Regular cardiac myocyte (primary cell): ENCODE measurements at places on chromosomes 3 and 15. TPM values are rescaled to one million over a fixed set of nuclear protein-coding genes. Genes with fewer than 3 reads are reported as not detected.

The CCR4 gene
- total RNA-seq, result under 0.01 and 0.85 TPM in 2 replicates

The USP19 gene
- 42.8 and 47.7 TPM in 2 replicates for total RNA-seq

The KCNMB2 gene
- total RNA-seq, result not detected in 2 replicates

The ALDH1L1 gene
- 2.1 and 4.8 TPM in 2 replicates for total RNA-seq

The ALDH1A3 gene
- total RNA-seq, result 168 and 287 TPM in 2 replicates

The RPL32 gene
- total RNA-seq, result 677 and 895 TPM in 2 replicates

The SLMAP gene
- 40.3 and 44.3 TPM in 2 replicates for total RNA-seq

The CNBP gene
- 269 and 284 TPM in 2 replicates for total RNA-seq
